ENCODE measurements at places on chromosomes 7 and 10.
A peak's percentile ranks its signal among the peaks of the same experiment; 100 is the strongest.

DNA sequence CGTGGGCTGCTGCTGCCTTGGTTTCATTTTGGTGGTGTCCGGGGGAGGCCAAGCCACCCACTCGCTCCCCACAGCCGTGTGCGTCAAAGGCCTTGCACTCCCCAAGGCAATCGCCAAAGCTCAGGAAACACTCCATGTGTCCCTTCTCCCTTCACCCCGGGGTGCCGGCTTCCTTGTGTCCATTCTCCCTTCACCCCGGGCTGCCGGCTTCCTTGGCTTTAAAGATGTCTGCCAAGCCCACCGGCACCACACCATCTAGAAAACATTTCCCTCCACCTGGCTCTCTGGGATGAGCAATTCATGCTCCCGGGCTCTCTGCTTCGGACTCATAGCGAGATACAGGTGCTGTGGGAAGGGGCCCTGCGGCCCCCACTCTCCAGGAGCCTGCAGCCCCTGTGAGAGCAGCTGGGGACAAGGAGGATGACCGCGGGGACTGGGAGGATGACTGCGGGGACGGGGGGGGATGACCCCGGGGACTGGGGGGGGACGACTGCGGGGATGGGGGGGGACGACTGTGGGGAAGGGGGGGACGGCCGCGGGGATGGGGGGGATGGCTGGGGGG lies 322.1 kb downstream of the DNAJB6 start:
- no peak for DNase-seq

GRCh38 chr10:51743146-51743545 lies 43.8 kb upstream of the CSTF2T start:
- peak; percentile 39 for DNase-seq

DNA sequence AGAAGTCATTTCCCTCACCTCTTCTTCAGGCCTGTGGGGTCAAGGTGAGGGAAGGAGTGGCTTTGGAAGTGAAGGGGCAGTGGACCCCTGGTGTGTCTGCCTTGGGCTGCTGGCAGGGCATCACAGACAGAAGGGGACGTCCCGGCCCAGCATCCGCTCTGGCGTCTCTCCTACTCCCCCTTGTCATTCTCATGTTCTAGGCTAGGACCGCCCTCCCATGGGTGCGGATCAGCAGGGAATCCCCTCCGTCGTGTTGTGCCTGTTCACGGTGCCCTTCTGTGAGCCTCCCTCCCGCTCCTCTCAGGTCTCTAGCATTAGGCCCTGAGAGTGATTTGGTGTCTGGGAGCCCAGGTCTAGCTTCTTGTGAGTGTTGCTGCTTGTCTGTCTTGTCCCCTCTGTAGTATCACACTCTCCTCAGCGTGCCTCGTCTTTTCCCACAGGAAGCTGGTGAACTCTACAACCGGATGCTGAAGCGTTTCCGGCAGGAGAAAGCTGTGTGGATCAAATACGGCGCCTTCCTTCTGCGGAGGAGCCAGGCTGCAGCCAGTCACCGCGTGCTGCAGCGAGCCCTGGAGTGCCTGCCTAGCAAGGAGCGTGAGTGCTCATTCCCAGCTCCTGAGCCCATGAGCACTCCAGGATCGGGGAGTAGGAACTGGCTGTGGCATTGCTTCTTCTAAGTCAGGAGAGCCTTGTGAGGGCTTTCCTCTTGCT lies 8.5 kb downstream of the CALHM2 start:
- DNase-seq, result no peak

DNA sequence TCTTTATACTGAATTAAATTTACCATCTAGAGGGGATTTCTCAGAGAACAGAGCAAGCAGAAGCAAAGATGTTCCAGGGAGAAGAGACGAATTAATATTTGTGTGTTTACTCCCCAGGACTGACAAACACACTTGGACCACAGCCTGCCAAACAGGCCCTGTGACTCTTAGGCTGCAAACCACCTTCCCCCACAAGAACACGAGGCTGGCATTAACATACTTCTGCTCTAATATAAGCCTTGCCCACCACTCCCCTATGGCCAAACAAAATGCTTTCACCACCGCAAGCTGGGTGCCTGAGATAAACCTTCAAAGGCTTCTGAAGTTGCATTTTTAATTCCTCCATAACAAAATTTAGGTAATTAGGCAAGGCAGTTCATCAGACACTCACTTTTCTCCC lies 88.4 kb downstream of the FGFR2 start:
- no peak for DNase-seq

DNA sequence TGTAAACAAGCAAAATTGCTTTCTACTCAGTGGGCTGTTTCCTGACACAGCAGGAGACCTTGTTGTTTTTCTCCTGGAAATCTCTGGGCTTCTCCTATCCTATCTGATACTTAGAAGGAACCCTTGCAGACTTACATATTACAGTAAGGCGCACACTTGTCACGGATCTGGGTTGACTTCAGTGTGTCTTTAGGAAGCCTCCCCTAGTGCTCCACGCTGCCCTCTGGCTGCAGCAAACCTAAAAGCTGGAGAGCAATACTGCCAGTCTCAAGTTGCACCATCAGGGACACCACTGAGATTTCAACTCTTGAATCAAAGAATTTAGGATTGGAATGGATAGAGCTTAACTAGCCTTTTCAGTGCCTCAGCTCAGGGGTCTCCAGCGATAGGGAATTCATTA lies 495.3 kb downstream of the LRMDA start:
- peak; percentile 36 for DNase-seq
